ENCODE measurements at places on chromosomes 2 and 18.
A peak's percentile ranks its signal among the peaks of the same experiment; 100 is the strongest.

GRCh38 chr2:39094717-39095363, 26.0 kb downstream of the SOS1 start:
- no peak for DNase-seq

GRCh38 chr18:54740136-54740846, 88.0 kb upstream of the RAB27B start:
- no peak for DNase-seq

DNA sequence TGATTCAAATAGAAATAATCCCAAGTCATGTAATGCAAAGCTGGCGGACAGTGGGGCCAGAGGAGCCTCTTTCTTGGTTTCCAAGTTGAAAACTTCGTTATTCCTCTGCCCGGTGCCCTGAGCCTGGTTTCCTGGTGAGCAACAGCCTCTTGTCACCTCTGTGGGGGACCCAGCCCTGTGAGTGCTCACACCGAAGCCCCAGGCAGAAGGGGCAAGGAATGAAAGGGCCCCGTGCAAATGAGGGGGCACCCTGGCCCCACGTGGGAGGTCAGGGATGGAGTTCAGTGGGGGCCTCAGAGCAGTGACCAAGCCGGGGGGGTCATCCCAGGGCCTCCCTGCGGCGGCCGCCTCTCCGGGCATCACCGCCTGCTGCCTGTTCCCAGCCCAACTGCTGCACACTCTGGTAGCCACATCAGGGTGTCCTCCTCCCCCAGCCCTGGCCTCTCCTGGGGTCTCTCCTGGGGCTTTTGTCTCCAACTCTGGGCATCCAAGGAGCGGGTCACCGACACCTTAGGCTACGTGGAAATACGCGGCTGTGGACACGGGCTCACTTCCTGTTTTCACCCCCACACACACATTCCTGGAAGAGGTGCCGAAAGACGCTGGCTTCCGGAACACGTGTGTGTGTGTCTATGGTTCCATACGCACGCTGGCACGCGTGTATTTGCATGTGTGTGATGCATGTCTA, 64.5 kb downstream of the TWIST2 start:
- DNase-seq, result no peak

DNA sequence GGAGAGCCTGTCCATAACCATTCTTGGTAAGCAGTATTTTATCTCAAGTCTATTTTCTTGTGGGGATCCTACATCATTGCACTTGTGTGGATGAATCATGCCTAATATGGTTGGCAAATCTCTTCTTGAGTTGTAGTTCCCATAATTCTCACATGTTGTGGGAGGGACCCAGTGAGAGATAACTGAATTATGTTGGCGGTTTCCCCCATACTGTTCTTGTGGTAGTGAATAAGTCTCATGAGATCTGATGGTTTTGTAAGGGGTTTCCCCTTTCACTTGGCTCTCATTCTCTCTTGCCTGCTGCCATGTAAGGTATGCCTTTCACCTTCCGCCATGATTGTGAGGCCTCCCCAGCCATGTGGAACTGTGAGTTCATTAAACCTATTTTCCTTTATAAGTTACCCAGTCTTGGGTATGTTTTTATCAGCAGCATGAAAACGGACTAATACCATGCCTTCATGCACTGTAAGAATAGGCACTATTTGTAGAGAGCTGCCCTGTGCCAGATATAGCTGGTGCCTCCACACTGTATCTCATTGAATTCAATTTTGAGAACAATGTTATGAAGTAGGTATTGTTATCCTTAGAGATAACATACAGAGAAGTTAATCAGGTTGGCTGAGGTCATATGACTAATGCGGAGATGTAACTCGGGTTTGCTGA, 148.3 kb downstream of the PLCL1 start:
- DNase-seq, result no peak

DNA sequence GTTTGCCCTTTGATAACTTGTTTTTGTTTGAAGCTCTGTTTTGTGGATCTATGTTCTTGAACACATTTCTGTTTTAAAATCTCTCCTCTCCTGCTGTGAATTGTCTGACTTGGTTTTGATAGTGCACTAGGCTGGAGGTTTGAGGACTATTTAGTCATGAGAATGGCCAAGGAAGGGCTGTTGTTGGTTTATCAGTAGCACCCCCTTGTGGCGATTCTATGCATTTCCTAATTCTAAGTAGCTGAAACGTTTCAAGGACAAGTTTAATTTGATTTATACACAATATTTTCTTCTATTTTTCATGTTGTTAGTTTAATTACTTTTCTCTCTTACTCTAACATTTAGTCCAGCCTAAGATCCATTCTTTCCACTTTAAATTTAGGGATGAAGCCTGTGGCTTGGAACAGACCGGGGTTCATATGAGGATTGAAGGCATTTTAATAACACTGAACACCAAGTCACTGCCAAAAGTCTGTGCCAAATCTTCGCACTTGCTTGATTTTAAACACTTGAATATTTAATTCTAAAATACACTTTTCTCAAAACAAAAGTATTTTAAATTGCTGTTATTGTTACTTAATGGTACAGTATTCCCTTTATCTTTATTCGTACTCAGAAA, 166.0 kb downstream of the SOCS6 start:
- DNase-seq, result peak; percentile 44

- DNase-seq, result no peak
These were observed 240.0 kb downstream of the LOXHD1 start for GRCh38 chr18:46416706-46417638.

DNA sequence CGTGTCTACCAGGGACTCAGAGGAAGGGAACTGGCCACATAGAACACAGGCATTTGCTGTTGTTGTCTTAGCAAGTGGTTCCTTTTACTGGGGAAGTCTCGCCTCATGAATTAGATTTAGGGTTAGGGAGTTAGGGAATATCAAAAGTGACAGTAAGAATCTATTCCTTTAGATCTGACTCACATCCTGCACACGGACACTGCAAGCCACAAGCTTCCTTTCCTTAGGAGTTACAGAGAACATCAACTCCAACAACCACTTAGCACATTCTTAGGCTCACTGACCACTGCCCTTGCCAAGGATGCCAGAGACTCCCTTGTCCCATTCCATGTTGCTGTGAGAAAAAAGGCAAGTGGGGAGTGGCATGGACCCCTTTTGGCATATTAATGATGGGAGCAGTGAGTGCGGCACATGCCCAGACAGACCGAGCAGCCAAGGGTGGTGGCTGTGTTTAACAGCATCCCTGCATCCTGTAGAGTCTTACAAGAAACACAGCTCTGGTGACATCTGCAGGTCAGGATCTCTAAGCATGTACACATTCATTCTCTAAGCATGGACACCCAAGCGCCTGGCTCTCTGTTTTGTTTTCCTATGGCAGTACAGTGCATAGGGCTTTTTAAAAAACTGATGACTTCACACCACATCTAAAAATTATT, 745.6 kb upstream of the RAB6C start:
- DNase-seq, result no peak

DNA sequence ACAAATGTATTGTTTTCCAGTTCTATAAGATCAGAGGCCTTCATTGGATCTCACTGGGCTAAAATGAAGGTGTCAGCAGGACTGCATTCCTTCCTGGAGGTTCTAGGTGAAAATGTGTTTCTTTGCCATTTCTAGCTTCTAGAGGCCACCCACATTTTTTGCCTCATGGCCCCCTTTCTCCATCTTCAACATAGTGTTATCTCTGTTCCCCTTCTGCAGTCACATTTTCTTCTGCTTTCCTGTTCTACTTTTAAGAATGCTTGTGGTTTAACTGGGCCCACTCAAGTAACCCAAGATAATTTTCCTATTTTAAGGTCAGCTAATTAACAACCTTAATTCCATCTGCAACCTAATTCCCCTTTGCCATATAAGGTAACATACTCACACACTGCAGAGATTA, 36.1 kb downstream of the METTL21A start:
- DNase-seq, result no peak

- no peak for DNase-seq
These were observed 255.0 kb downstream of the CAMKMT start for GRCh38 chr2:44616667-44617155.

DNA sequence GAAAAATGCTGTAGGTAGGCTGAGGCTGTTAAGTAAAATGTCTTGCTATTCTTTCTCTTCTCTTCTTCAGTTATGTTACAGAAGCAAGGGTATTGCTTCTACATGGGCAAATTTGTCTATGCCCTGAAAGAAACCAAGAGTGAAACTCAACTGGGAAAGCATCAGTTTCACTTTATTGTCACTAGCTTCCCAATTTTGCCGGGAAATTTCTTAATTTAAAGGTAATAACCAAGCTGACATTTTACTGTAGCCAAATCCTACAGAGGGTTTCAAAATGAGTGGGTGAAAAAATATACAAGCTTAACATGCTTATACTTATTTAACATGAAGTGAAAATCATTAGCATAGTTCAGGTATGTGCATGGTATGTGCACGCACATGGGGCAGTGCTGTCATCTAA, 3.2 kb downstream of the TANK start:
- DNase-seq, result no peak

- DNase-seq, result no peak
These were observed 1070.7 kb downstream of the CNTNAP5 start for GRCh38 chr2:125095826-125096225.

Data from left kidney (tissue), 8 donors.